ENCODE measurements at places on chromosomes 3 and 15.

DNA sequence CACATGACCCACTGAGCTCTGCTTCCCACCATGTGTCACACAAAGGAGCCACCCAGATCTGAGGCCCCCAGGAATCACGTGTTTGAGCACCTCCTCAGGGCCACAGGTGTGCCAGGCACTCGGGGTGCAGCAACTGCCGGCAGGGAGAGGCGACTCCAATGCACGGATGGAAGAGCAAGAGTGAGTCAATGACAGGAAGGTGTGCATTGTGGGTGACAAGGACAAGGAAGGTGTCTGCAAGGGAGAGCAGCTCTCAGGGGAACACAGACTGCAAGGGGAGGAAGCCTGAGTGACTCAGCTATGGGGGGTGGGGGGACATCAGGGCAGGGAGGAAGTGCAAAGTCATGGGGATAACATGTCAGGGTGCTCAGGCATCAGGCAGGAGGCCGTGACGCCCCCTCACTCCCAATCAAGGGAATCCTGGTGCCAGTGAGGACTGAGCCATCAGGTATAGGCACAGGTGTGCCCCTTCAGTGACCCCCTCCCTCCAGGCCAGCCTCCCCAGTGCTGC is 67.4 kb downstream of the NUP210 start:
- peak; percentile 18 for DNase-seq

- no peak for DNase-seq
These were observed 116.1 kb downstream of the ULK4 start for GRCh38 chr3:41845826-41846225.

DNA sequence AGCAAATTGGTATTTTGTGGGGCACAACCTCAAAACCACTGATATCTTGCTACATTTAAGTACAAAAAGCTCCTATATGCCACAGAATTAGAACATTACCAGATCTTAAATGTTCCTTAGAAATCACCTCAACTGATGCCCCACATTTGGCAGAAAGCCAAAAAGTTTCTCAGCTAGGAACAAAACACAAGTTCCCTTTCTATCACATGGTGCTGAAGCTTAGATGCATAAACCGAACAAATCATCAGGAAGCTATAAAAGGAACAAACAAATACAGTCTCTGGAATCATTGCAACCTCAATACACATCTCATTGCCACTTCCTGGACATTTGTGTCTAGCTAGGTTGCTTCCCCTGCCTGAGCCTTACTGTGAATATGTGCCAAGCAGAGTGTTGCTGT is 492.6 kb downstream of the LPP start:
- DNase-seq, result no peak

DNA sequence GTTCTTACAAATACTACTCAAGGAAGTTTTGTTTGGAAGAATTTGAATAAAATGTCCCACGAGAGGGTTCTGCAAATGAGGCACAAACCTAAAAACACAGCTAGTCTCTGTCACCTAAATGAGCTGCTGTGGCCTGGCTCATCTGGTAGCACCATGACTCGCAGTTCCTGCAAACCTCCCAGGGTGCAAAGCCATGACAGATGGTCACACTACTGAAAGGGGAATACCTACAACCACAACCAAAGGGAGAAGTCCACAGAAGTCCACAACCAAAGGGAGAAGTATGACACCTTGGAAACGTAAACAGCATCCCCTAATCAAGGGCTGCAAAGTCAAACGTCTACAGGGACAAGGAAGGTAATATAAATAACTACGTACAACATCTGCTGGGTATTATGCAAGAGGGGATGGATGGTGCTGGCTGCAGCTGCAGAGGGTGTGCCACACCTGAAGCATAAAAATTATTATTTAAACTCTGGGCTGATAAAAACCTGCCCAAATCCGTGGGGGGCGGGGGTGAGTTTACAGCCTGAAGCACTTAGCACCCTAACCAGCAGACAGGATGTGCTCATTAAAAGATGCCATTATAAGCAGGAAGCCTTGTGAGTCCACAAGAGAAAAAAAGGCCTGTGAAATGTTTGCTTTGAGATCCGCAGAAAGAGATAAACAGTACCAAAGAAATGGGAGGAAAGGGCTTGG is 184.0 kb downstream of the MAGI1 start:
- DNase-seq, result no peak

DNA sequence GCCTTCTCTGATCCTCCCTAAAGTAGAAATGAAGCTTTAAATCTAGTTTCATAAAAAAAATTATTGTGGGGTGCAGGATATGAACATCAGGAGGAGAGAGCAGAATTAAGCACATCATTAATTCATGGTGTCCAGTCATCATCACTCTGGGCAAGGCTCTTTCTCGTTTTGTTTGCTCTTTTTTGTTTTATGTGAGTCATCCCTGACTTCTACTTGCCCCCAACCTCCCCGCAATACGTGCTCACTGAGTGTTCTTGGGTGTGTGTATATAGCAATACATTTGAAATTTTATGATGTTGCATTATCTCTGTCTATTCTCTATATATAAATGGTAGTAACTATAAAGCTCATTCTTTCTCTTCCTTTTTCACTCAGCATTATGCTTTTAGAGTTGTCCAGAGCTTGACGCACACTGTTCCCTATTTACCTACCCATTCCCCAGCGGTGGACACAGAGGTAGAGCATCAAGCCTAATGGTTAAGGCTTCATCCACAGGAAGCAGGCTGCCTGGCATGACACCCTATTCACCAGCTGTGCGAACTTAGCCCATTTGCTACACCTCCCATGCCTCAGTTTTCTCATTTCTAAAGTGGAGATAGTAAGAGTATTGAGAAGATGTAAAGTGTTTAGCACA is 72.3 kb downstream of the CD200R1L start:
- DNase-seq, result no peak

- DNase-seq, result peak; percentile 58
These were observed 500 bp upstream of the ZSCAN2 start for GRCh38 chr15:84600331-84600686.

DNA sequence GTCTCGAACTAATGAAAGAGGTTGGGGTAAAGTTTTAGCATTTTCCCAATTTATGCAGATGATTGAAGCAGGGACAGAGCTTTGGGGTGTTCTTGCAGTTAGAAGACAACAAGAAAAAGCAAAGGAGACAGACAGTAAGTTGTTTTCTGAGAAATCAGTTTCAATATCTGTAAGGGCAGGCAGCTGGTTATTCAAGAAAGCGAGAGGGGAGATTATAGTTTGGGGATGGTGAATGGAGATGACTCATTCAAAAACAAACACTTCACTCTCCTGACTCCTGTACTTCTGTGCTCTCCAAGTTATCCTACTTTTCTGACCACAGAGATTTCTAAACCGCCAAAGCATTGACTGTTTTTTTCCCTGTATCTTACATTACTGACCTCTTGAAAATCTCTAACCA is 352.0 kb downstream of the GAP43 start:
- no peak for DNase-seq

GRCh38 chr3:133893683-133894352 is 1.9 kb downstream of the RAB6B start:
- DNase-seq, result no peak

GRCh38 chr15:29050870-29051269 is 165.1 kb downstream of the APBA2 start:
- no peak for DNase-seq

GRCh38 chr3:60090548-60090947 is 1040.7 kb upstream of the CFAP20DC start:
- DNase-seq, result no peak

DNA sequence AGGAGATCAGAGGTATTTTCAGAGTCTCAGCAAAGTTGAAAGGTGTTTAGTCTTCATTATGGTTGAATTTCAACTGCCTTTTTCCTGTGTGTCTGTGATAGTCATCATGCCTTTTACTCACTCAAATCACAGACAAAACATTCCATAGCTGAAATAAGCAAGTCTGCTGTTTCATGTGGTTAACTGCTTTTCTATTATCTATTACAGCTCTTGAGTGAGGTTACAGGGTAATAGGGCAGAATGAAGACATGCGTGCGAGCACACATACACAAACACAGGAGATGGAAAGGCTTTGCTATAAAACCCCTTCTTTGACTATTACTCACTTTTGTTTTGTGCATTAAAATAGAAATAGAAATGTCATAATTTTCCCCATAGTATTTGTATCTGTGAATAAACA is 192.6 kb upstream of the RARB start:
- DNase-seq, result no peak

DNA sequence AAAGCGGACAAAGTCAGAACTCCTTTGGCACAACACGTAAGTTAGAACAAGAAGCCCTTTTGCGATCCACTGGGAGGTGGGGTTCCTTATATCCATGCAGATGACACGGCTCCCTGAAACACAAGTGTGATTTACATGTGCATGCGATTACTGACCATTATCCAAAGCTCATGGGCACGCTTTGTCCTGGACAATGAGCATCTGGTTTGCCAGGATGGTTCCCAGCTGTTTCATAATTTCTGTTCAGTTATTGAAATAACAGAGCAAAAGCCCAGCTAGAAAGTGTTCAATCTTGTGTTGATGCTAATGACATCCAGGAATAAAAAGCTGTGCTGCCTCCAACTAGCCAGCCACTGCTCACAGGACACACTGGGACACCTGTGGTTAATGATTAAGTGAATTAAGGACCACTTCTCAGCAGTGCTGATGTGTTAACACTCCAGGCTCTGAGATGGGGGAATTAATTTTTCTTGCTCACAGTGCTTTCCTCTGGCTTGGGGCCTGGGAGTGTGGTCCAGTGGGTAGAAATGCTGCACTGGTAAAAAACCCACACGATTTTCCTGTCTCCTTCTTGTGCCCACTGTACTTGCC is 123.1 kb upstream of the SLC2A2 start:
- DNase-seq, result no peak

DNA sequence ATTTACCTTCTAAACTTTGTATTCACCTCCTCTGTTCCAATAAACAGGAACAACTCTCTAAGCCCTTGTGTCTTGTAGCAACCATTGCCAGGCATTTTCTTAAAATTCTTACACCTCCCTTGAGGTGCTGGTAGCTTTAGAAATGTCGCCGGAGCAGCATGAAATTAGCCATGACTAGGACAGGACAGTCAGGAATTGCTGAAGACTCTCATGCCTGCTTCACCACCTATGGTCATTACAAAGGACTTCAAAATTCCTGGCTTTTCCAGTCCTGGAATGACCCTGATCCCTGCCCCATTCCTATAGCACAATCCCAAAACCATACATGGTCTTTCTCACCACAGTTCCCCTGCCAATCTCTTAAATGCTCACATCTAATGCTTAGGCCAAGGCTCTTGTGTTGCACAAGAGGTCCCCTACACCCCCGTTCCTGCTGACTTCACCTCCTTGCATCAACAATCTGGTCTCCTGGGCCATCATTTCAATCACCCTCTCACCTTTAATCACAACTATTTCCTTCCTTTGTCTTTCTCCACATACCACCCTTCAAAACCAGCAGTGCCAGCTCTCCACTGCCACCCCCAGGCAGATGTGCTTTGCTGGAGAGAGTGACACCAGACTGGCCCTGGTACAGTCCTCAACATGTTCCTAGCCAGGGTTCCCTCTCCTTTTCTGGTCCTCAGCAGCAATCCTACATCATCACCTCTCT is 113.2 kb upstream of the TJP1 start:
- no peak for DNase-seq

GRCh38 chr3:45112939-45113338 is 33.2 kb downstream of the CDCP1 start:
- DNase-seq, result no peak

DNA sequence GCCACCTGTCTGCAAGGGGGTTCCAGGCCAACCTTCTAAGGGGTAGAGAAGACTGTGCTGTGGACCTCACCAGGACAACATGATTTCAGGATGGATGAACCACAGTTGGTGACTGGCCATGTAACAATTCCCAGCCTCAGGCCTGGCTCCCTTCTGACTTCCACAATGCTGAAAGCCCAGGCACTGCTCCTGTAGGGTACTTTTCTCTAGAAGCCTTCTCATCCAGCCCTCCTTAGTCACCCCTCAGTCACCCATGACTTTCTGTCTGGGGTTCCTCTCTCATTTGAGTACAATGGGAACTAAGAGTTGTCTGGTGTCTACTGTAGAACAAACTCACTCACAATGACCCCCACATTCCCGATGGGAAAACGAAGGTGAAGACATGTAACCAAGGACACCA is 8.6 kb downstream of the ALS2CL start:
- DNase-seq, result no peak

- DNase-seq, result no peak
These were observed 406.8 kb upstream of the ZNF385D start for GRCh38 chr3:22157848-22158247.

- DNase-seq, result no peak
These were observed 139.3 kb upstream of the SOX2 start for GRCh38 chr3:181572432-181572831.

GRCh38 chr15:74170071-74170844 is 3.3 kb upstream of the ISLR start:
- DNase-seq, result no peak

DNA sequence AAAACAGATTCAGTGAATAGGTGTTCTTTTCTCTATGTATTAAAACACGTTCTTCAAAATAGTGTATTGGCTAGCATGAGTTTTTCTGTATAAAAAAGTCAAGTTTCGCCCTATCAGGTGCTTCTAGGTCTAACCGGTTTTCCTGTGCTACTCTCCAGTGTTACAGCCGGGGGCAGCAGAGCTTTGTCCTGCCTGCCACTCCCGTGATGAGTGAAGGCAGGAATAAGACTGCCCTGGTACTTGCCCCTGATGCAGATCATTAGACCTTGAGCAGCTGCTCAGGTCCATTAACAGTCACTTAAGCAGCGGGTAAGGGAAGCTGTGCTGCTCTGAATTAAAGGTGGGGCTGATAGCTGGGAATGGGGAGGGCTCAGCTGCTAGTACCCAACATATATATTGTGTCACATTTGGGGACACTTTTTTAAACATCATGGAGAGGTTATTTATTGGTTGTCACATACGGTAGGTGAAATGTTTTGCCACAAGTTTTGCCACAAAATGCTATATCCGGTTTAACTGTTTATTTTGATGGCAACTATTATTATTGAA is 1.3 kb upstream of the UNC13C start:
- DNase-seq, result no peak

DNA sequence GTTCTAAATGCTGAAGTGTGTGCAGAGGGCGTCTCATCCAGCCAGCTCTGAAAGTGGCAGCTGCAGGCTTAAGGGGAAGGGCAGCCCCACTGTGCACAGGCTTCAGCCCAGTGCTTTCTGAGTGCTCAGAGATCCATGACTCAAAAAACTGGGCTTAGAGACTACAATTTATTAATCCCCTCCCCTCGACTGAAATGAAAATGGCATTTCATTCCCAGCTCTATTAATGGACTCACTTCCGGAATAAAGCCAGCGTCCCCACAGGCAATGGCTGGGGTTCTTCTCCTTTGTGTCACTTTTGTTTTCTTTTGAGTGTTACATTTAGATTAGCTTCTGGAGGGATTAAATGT is 55.5 kb upstream of the PLXNA1 start:
- no peak for DNase-seq

GRCh38 chr3:151124476-151124875 is 39.0 kb downstream of the MED12L start:
- DNase-seq, result no peak

- no peak for DNase-seq
These were observed 6.1 kb downstream of the SCAP start for GRCh38 chr3:47469616-47470015.
